ENCODE measurements at places on chromosomes 3 and 15.

GRCh38 chr3:126955004-126955790, 27.7 kb upstream of the PLXNA1 start:
- peak; percentile 56 for DNase-seq

GRCh38 chr15:27449941-27450340, 479.0 kb downstream of the GABRG3 start:
- DNase-seq = no peak

GRCh38 chr3:54968546-54969172, 40.8 kb upstream of the LRTM1 start:
- no peak for DNase-seq

DNA sequence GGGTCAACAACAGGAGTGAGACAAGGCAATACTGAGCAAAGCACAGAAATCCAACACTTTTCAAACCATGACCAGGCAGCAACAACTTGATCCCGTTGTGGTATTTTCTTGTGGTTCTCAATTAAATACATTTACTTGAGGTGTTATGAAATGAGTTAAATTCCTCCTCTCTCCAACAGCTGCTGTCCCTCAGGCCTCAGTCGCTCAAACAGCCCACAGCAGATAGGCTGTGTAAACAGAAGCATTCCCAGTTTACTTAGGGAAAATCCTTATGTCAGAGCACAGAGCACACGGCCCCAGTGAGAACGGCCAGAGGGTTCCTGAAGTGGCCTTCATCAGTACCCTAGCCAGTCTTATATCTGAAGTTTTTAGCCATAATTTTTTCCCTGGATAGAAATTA, 359.9 kb downstream of the AGBL1 start:
- no peak for DNase-seq

DNA sequence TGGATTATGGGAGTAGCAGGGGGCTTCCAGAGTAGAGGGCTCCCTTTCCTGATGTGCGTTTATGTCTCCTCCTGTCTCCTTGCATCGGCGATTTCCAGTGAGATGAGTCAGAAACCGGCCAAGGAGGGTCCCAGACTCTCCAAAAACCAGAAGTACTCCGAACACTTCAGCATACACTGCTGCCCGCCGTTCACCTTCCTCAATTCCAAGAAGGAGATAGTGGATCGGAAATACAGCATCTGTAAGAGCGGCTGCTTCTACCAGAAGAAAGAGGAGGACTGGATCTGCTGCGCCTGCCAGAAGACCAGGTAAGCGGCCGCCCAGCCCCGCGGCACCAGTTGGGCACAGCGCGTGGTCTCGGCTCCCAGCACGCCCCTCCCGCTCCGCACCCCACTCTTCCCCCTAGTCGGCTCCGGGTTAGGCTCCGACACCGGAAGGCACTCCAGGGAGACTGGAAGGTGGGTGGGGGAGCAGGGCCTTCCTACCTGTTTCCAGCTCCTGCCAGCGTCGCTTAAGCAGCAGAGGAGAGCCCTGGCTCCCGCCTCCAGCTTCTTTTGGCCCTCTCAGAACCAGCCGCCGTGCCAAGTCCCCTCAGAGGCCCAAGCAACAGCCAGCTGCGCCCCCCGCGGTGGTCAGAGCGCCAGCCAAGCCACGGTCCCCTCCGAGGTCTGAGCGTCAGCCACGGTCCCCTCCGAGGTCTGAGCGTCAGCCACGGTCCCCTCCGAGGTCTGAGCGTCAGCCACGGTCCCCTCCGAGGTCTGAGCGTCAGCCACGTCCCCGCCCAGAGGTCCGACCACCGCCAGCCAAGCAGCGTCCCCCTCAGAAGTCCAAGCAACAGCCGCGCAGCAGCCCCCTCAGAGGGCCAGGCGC, 34.7 kb downstream of the MOBP start:
- no peak for DNase-seq

- no peak for DNase-seq
These were observed 267.3 kb upstream of the LRRFIP2 start for GRCh38 chr3:37441689-37442088.

DNA sequence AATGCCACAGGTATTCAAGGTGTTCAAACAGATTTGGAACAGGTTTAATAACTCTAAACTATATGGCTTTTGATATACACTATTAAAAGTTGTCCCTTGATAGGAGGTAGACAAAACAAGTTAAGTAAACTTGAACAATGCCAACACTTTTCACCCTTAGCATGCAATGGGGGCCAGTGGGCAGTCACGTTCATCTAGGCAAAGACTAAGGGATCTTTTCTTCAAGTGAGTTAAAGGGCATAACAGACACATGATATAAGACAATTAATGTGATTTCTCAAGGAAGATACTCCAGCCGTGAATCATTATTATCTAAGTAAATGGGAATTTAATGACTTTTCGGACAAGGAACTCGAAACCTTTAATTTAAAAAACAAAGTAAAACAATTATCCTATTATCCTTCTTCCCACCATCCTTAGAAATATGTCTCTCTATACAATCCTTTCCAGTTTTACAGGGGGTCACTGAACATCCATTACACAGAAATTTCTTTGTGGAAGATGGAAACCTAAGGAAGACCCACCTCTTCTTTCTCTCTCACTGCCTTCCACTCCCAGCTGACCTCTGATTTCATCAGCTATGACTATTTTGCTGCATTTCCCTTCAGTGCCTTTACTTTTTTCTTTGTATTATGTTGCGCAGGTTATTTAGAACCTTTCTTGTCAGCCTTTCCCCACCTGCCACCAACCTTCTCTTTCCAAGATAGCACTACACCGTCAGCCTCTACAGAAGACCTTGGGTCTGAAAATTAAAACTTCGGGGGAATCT, 1.5 kb downstream of the CLDN1 start:
- no peak for DNase-seq

DNA sequence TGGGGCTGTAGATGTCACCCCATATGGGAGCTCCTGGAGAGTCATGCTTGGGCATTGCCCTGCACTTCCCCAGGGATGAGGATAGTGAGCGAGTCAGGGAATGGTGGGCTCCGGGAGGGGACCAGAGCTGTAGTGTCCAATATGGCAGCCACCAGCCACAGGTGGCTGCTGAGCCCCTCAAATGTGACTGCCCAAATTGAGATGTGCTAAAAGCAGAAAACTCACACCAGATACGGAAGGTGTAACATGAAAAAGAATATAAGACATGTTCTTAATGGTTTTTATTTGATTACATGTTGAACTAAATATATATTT, 31.7 kb downstream of the GRIP2 start:
- no peak for DNase-seq

DNA sequence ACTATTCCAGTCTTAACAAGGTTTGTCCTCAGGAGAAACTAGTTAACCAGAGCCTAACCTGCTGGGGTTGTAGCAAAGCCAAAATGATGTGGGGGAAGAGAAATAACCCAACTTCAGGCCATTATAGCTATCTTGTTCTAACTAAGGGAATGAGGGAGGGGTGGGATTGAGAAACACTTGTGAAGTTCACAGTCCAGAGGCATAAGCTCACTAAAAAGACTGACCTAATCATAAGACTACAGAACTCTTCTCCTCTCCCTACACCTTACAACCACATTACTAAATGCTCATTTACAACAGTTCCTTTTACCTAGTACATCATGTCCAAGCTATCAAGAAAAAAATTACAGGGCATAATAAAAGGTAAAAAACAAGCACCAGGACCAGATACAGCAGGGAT, 52.8 kb downstream of the UBE3A start:
- DNase-seq = no peak

DNA sequence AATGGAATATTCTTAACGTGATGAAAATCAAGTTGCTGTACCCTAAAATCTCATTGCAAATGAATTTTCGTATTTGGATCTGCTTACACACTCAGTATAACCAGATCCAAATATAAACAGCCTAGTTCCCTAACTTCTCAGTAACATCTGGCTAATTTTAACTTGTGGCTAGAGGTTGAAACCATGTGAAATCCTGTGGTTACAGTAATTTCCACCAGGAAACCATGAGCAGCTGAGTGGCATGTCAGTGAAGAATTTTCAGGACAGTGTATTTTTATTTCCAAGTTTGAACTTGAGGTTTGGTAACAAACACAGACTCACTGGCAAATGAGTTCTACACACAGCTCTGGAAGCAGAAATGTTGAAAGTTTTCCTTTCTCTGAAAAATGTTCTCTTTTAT, 754.1 kb downstream of the NR2F2 start:
- DNase-seq = no peak

GRCh38 chr15:92116330-92116729, 262.8 kb downstream of the SLCO3A1 start:
- DNase-seq = no peak

DNA sequence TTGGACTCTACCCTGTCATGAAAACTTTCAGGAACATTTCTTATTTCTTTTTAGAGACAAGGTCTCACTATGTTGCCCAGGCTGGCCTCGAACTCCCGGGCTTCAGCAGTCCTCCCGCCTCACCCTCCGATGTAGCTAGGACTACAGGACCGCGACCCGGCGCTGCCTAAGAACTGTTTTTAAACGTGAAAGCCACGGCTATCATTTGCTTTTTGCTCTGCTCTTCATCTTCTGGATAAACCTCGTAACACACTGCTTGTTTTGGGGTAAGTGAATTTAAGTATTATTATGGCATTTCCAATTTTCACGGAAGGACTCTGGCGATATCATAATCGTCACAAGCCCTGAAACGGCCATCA, 14.3 kb upstream of the CCNL1 start:
- no peak for DNase-seq

GRCh38 chr3:134619301-134619615, 31.6 kb downstream of the KY start:
- DNase-seq = no peak

DNA sequence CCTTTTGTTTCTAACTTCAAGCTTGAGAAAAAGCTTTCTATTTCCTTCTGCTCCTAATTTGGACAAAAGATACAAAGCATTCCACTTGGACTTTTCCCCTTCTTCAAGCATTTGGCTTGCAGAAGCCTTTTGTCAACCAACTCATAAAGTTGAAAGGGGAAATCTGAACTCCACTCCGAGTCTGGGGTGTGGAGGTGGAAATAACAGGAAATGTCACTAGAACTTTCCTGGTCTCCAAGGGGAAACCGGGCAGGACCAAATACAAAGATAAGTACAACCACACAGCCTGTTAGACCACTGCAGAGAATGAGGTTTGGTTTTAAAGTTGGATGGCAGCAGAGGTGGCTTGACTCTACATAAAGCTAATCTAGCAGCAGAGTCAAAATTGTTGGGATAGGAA, 4.2 kb upstream of the C3orf80 start:
- DNase-seq = no peak

- DNase-seq = no peak
These were observed 179.4 kb downstream of the CD47 start for GRCh38 chr3:107911337-107912000.

- DNase-seq = no peak
These were observed 19.7 kb upstream of the RORA start for GRCh38 chr15:61248790-61249189.

- DNase-seq = no peak
These were observed 88.9 kb downstream of the PTPRG start for GRCh38 chr3:61650276-61650675.

DNA sequence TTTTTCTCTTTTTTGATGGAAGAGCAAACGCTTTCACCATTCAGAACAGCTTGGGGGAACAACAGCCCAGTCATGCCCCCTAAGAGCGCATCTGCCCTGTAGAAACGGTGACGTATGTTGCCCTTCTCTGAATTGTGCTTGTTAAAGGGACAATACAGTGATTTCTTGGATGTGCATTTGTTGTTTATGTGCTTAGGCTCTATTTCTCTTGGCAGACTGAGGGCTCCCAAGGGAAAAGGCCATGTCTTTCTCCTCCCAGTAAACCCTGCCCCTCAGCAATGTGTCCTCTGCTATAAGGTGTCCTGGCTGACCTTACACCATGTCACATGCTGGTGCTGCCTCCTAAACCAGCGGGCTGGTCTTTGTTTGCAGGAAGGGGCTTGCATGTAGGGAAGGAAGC, 346.1 kb downstream of the EPHB1 start:
- DNase-seq = no peak

GRCh38 chr3:45191924-45192417, 34.1 kb downstream of the TMEM158 start:
- no peak for DNase-seq

- no peak for DNase-seq
These were observed 41.8 kb downstream of the CCK start for GRCh38 chr3:42224178-42224577.

DNA sequence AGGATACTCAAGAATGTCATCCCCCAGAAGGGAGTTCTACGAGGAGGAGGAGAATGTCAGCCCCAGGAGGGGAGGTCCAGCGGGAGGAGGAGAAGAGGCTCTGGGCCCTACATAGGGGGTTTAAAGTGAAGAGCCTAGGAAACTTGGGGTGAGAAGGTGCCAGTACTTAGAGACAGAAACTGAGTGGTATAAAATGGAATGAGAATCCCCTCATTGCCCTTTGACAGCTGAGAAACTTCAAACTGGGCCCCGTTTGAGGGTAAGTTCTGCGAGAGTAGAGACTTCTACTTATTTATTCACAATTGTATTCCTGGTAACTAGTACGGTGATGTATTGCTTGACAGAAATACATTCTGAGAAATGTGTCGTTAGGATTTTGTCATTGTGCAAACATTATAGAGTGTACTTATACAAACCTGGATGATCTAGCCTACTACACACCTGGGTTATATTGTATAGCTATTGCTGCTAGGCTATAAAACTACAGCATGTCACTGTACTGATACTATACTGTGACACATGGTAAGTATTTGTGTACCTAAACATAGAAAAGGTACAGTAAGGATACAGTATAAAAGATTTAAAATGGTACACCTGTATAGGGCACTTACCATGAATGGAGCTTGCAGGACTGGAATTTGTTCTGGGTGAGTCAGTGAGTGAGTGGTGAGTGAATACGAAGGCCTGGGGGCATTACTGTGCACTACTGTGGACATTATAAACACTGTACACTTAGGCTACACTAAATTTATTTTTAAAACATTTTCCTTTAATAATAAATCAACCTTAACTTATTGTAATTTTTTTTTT, 62.0 kb downstream of the TSC22D2 start:
- no peak for DNase-seq

DNA sequence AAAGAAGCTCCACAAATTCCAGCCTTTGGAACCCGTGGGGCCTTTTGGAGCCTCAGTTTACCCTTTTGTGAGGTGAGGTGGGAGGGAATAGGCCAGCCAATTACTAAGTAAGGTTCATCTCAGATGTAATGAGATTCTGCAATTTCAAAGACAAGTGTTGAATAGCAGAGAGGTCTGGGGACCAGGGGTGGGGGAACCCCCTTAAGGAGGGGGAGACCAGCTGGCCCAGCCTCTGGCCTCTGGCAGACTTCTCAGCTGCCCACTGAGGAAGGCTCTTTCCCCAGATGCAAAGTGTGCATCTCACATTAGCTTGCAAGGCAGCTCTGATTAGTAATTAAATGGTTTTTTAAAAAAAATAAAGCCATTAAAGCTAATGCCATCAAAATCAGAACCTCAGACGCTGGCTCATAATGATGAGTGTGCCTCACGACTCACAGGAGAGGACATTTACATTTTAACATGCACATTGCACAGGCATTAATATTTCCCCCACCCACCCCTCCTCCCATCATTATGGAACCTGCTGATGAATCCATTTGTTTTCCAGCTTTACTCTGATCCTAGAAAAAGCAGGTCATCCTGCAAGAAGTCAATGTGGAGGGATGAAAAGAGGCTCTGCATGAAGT, 176.7 kb upstream of the TLE3 start:
- DNase-seq = peak; percentile 12
